B cell (primary cell): ENCODE measurements at places on chromosomes 1 and 21. TPM values are rescaled to one million over a fixed set of nuclear protein-coding genes. Genes with fewer than 3 reads are reported as not detected.

Gene LRRC52
- not detected in 2 replicates for total RNA-seq

Gene AMY1A
- not detected in 2 replicates for total RNA-seq

Gene FLG2
- not detected in 2 replicates for total RNA-seq

Gene CD48
- 252 and 255 TPM in 2 replicates for total RNA-seq

Gene FCN3
- not detected in 2 replicates for total RNA-seq

Gene ZSWIM5
- 0.85 and 1.7 TPM in 2 replicates for total RNA-seq

Gene TMCO4
- total RNA-seq = 30.4 and 31.3 TPM in 2 replicates

Gene TSACC
- 0.69 TPM in 1 of 2 replicates, not detected in the other for total RNA-seq

Gene IL20
- total RNA-seq = not detected in 2 replicates

Gene SPATA45
- total RNA-seq = 0.64 TPM in 1 of 2 replicates, not detected in the other

Gene SLC1A7
- not detected in 2 replicates for total RNA-seq

Gene CFAP298
- total RNA-seq = 29.2 and 29.4 TPM in 2 replicates

Gene MEGF6
- total RNA-seq = 75.4 and 77.3 TPM in 2 replicates

Gene GJA5
- not detected in 2 replicates for total RNA-seq

Gene TPR
- total RNA-seq = 141 and 144 TPM in 2 replicates

Gene JUN
- 94.4 and 95.3 TPM in 2 replicates for total RNA-seq

Gene PIGR
- 0.44 and 1.1 TPM in 2 replicates for total RNA-seq

Gene LCE2B
- total RNA-seq = not detected in 2 replicates

Gene S100A16
- not detected in 2 replicates for total RNA-seq

Gene SPRR1B
- total RNA-seq = not detected in 2 replicates

Gene RIMKLA
- total RNA-seq = not detected in 2 replicates

Gene KCNJ15
- not detected in 2 replicates for total RNA-seq

Gene TMEM52
- total RNA-seq = 0.69 and 0.78 TPM in 2 replicates

Gene MPZ
- total RNA-seq = 11.8 and 12.9 TPM in 2 replicates

Gene GJA8
- total RNA-seq = not detected in 2 replicates

Gene HSD3B2
- total RNA-seq = not detected in 2 replicates

Gene DNAI4
- 2.7 and 4.3 TPM in 2 replicates for total RNA-seq

Gene KRTCAP2
- 136 and 151 TPM in 2 replicates for total RNA-seq

Gene GNG12
- total RNA-seq = not detected in 2 replicates

Gene RNF186
- total RNA-seq = not detected in 2 replicates

Gene SYNC
- total RNA-seq = not detected in 2 replicates

Gene FNDC10
- total RNA-seq = 1.4 and 1.6 TPM in 2 replicates

Gene CFHR1
- not detected in 2 replicates for total RNA-seq

Gene OR10Z1
- total RNA-seq = not detected in 2 replicates

Gene CELA3A
- total RNA-seq = not detected in 2 replicates

Gene TSSK3
- total RNA-seq = 10.4 and 11.6 TPM in 2 replicates

Gene CTTNBP2NL
- total RNA-seq = 28.3 and 28.9 TPM in 2 replicates

Gene CLSTN1
- 75.8 and 81.4 TPM in 2 replicates for total RNA-seq

Gene STK40
- total RNA-seq = 69.1 and 72.8 TPM in 2 replicates
